ENCODE measurements at places on chromosomes 12 and 14. TPM values are rescaled to one million over a fixed set of nuclear protein-coding genes. Genes with fewer than 3 reads are reported as not detected.

- no peak overlapping the region for H3K4me3 ChIP-seq
- no peak overlapping the region for H3K27ac ChIP-seq
- no peaks in the 10 kb centered on the region for H3K4me1 ChIP-seq
- DNase-seq: no peak
- no peaks in the 10 kb centered on the region for H3K36me3 ChIP-seq
Measured at GRCh38 chr12:117105902-117106301, 6.7 kb upstream of the TESC start.

GRCh38 chr14:86973177-86973576 lies 1019.8 kb downstream of the GALC start:
- no peak overlapping the region for H3K27ac ChIP-seq
- DNase-seq: no peak
- no peaks in the 10 kb centered on the region for H3K27me3 ChIP-seq
- no peaks in the 10 kb centered on the region for H3K4me1 ChIP-seq

GRCh38 chr12:99121546-99121945 lies 476.5 kb downstream of the APAF1 start:
- DNase-seq: no peak
- H3K27ac ChIP-seq: no peak overlapping the region
- no peaks in the 10 kb centered on the region for H3K4me1 ChIP-seq

DNA sequence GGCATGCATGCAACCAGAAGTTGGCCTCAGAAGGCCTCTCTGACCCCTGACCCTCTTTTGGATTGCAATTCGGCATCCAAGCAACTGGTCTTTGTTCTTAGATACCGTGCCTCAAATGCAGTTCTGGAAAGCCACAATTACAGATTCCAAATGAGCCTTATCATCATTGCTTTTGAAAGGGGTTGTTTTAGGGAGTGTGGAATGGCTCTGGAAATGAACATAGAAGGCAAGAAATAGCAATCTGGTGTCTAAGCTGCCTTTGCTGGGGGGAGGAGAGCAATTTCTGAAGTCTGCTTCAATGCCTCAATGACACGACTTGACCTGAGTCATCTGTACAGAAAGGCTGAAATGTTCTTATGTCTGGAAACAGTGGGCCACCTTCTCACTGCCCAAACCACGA lies 250.1 kb downstream of the NUAK1 start:
- no peak overlapping the region for H3K27ac ChIP-seq
- H3K4me1 ChIP-seq: no peaks in the 10 kb centered on the region
- no peak overlapping the region for H3K4me3 ChIP-seq
- no peaks in the 10 kb centered on the region for H3K27me3 ChIP-seq
- no peaks in the 10 kb centered on the region for H3K36me3 ChIP-seq

- no peaks in the 10 kb centered on the region for H3K36me3 ChIP-seq
- H3K27me3 ChIP-seq: peaks cover 3% of the 10 kb centered on the region
- no peak overlapping the region for H3K4me3 ChIP-seq
Measured at GRCh38 chr12:6813363-6813762, 8.3 kb upstream of the GPR162 start.

GRCh38 chr14:73339206-73339605 lies 101.9 kb downstream of the PAPLN start:
- H3K4me3 ChIP-seq: no peak overlapping the region
- no peaks in the 10 kb centered on the region for H3K27me3 ChIP-seq
- DNase-seq: no peak
- H3K36me3 ChIP-seq: no peaks in the 10 kb centered on the region

GRCh38 chr12:109724321-109724892 lies 10.8 kb downstream of the FAM222A start:
- no peak overlapping the region for H3K4me3 ChIP-seq
- DNase-seq: no peak
- no peaks in the 10 kb centered on the region for H3K27me3 ChIP-seq

GRCh38 chr12:58395470-58395869 lies 454.1 kb downstream of the ATP23 start:
- DNase-seq: no peak
- no peak overlapping the region for H3K27ac ChIP-seq
- H3K4me3 ChIP-seq: no peak overlapping the region
- H3K27me3 ChIP-seq: no peaks in the 10 kb centered on the region

GRCh38 chr14:91888641-91889476 lies 21.5 kb upstream of the TC2N start:
- peak overlapping the region; percentile 70 for H3K27ac ChIP-seq
- H3K4me1 ChIP-seq: peaks cover 78% of the 10 kb centered on the region
- no peak overlapping the region for H3K4me3 ChIP-seq
- H3K36me3 ChIP-seq: peaks cover 55% of the 10 kb centered on the region
- H3K27me3 ChIP-seq: no peaks in the 10 kb centered on the region
- no peak for DNase-seq

- DNase-seq: no peak
- no peaks in the 10 kb centered on the region for H3K27me3 ChIP-seq
- no peak overlapping the region for H3K4me3 ChIP-seq
- H3K27ac ChIP-seq: peak overlapping the region; percentile 6
- H3K36me3 ChIP-seq: no peaks in the 10 kb centered on the region
- peaks cover 46% of the 10 kb centered on the region for H3K4me1 ChIP-seq
Measured at GRCh38 chr12:79645235-79645630, 45.5 kb downstream of the PAWR start.

DNA sequence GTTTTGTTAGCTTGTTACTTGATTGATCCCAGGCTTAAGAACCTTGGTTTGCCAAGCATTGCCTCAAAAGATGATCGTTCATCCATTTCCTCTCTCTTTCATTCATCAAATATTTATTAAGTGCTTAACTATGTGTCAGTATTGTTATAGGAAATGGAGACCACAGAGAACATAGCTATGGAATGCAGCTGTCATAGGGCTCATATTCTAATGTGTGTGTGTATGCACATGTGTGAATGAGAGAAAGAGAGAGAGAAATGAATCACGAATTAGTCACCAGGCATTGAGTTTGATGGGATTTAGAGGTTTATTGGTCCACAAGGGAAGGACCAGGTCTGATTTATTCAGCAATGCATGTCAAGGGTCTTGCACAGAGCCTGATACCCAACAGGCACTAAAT lies 71.0 kb upstream of the FBXO21 start:
- no peak for DNase-seq
- no peak overlapping the region for H3K4me3 ChIP-seq
- H3K4me1 ChIP-seq: no peaks in the 10 kb centered on the region
- no peaks in the 10 kb centered on the region for H3K36me3 ChIP-seq
- H3K27ac ChIP-seq: no peak overlapping the region

GRCh38 chr12:52053536-52054209 lies 2.4 kb downstream of the NR4A1 start:
- no peaks in the 10 kb centered on the region for H3K27me3 ChIP-seq
- H3K36me3 ChIP-seq: peaks cover 3% of the 10 kb centered on the region
- no peak overlapping the region for H3K4me3 ChIP-seq
- no peak for DNase-seq
- no peak overlapping the region for H3K27ac ChIP-seq

DNA sequence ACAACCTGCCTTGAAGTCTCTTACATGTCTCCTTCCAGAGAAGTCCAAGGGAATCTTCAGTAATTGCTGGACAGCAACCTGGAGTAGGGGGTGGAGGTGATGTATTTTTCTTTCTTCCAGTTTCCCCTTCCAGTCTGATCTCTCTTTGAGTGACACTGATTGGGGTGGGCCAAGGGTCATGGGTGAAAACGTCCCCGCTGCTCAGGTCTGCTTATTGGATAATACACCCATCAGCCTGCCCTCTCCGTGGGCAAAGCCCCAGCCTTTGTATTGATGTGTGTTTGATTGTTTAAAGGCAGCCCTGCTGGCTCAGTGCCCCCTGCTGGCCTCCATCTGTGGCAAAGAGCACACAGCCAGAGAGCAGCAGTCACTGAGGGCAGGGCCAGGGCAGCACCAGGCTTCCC lies 35.7 kb upstream of the ATP2A2 start:
- no peak overlapping the region for H3K27ac ChIP-seq
- no peak for DNase-seq
- H3K4me3 ChIP-seq: no peak overlapping the region
- peaks cover 8% of the 10 kb centered on the region for H3K36me3 ChIP-seq

- H3K4me1 ChIP-seq: no peaks in the 10 kb centered on the region
- peaks cover 60% of the 10 kb centered on the region for H3K36me3 ChIP-seq
- no peak overlapping the region for H3K4me3 ChIP-seq
- no peak for DNase-seq
Measured at GRCh38 chr12:132124766-132125425, 19.2 kb downstream of the DDX51 start.

Gene NYNRIN
- total RNA-seq: 20.0 TPM

Gene SLC6A12
- not detected for total RNA-seq

Gene DPF3
- 1.1 TPM for total RNA-seq

Gene SYNDIG1L
- total RNA-seq: not detected

Gene BEGAIN
- 6.5 TPM for total RNA-seq

Gene RASAL1
- total RNA-seq: not detected
